GM23338 (cell line): ENCODE measurements at places on chromosomes 2 and 18.

- no peak for DNase-seq
These were observed at the start of gene ACTG2 for GRCh38 chr2:73892631-73893329. TSS of gene ACTG2 (plus strand) at chr2:73893008. CDS start at chr2:73901312, 8,304 bp downstream.

DNA sequence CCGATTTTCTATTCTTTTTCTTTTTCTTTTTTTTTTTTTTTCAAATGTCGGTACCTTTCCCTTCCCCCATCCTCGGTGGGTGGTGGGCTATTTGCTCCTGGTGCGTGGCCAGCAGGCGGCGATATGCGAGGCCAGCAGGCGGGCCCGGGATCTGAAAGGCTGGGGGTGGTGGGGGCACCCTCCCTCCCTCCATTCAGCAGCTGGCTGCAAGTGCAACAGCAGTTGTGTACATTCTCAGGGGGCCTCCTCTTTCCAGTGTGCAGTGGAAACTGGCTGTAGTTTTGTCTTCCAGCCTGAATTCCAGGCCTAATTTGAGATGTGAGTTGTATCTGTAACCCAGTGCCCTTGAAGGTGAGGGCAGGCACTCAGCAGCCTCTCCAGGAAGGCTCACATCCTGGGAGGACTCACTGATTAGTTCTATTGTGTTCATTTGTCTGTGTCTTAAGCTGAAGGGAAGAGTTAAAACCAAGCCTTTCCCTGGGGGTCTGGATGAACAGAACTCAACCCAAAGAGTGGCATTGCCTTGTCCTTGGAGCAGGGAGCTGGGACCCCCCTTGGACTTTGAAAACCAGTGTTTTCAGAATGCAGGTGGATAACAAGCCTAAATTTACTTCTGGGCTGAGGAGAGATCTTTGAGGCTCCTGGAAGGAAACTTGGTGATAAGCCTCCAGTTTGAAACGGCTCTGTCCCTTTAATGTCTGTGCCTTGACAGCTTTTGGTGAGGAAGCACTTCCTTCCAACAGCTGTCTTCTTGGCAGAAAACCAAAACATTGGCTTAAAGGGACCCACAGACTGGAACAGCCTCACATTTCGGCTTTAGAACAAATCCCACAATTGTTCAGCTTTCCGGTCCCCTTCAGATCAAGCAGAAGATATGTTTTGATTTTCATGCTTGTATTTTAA, 3.3 kb downstream of the MYCN start:
- peak; percentile 73 for DNase-seq

- no peak for DNase-seq
These were observed 42.1 kb downstream of the CRACDL start for GRCh38 chr2:98893911-98894321.

- DNase-seq: no peak
These were observed 437.6 kb downstream of the DPP10 start for GRCh38 chr2:114880046-114880445.

DNA sequence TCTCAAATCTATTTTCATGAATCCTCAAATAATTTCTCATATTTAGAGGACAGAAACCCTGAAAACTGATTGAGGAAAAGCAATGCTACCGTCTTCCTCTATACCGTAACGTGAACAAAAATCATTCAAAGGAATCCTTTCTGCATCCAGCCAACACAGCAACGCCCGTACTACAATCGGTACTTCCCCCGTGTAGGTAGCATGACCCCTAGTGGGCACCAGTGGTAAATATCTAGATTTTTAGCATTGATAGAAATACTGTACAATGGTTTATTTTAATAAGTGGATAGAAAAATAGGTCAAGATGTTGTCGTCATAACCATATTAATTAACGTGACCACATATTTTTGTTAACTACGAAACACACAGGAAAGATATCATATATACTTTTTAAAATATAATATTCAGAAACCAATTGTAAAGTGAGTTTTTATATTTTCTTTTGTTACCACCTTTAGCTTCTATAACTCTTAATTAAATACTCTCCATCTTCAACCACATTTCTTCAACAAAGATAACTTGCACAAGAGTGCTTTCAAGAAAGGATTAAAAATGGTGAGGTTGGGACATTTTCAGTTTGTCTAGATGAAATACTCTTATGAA, 194.1 kb downstream of the SS18 start:
- peak; percentile 79 for DNase-seq

DNA sequence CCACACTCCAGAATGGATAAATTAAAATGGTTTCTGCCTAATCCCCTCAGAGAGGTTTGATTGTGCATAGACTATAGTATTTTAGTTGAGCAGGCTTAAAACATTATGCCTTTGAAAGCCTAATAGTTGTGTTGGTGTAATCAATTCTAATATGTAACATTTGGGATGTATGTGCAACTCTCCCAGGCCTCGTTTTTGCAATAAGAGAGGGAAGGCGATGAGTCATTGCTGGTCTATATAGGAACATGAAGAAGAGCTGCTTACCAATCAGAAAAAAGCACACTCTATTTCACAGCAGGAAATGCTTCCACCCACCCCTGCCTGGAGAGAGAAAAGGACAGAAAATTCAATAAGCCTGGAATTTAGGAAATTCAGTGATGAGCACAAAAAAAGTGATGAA, 1424.0 kb upstream of the PIK3C3 start:
- no peak for DNase-seq

- DNase-seq: no peak
These were observed 213.7 kb upstream of the FOSL2 start for GRCh38 chr2:28178946-28179345.

GRCh38 chr2:231674587-231675338, 33.6 kb upstream of the PTMA start:
- peak; percentile 97 for DNase-seq

GRCh38 chr2:35864141-35864540, 491.4 kb upstream of the CRIM1 start:
- DNase-seq: no peak

DNA sequence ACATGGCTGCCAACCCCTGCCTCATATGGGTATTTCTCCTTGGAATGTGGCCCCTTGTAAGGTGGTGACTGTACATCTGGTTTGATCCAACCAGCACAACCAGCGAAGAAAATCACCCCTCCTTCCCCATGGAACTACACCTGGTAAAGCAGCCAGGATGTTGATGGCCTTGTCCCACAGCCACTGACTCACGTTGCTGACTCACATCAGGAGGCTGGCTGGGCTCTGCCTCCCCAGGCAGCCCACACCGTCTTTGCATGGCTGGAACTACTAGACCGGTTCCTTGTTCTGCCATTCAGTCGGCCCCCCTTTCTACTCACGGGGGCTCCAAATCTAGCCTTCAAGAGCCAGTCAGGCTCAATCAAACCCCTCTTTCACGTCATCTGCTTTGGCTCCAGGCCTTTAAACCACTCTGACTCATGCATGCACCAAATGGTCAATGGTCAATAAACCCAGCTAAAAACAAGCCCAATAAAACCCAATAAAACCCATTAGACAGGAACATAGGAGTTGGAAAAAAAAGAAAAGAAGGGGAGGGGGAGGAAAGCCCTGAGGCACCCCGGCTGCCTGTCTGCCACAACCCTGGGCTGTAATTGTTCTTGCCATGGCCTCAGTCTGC, 114.8 kb downstream of the PLB1 start:
- no peak for DNase-seq

DNA sequence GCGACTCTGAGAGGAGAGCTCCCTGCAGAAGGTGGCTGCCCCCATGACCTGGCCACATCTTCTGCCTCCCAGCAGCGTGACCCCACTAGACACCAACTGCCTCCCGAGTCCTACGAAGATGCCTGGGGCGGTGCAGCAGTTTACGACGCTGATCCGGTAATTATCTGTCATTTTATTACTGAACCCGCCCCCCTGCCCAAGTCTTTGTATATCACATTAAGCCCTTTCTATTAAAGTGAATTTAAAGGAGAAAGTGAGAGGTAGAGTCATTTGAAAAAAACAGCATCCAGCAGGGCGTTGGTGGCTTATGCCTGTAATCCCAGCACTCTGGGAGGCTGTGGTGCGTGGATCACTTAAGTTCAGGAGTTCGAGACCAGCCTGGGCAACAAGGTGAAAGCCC, 33.4 kb downstream of the ABCG8 start:
- no peak for DNase-seq

GRCh38 chr2:177405029-177405692, 12.6 kb downstream of the AGPS start:
- no peak for DNase-seq

- no peak for DNase-seq
These were observed 30.1 kb downstream of the NCK2 start for GRCh38 chr2:105774781-105775337.

GRCh38 chr2:220998156-220998555, 573.9 kb downstream of the EPHA4 start:
- DNase-seq: no peak

DNA sequence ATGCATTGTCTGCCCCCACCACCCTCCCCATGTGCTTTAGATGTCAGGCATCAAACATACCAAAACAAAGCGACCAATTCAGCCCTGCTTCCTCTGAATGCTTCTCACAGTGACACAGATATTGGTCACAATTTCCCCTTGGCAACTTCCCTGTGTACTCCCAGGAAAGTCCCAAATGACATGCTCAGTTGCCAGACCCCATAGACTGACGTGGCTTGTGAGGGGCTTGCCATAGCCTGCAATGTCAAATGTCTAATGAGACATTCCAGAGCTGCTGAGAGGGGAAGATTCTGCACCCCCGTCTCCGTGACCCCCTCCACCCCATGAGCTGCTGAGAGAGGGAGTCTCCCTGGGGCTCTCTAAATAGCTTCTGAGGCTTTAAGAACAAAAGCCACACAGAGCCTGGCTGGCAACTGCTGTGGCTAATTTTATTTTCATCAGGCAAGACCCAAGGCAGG, 47.3 kb downstream of the RFTN2 start:
- peak; percentile 27 for DNase-seq

GRCh38 chr18:63099848-63100629, 219.5 kb downstream of the BCL2 start:
- DNase-seq: no peak

GRCh38 chr2:219049282-219049681, 8.0 kb upstream of the CFAP65 start:
- no peak for DNase-seq

GRCh38 chr2:166376488-166376828, 714 bp upstream of the SCN9A start:
- DNase-seq: no peak

- no peak for DNase-seq
These were observed 37.0 kb upstream of the ERMN start for GRCh38 chr2:157362627-157363026.

DNA sequence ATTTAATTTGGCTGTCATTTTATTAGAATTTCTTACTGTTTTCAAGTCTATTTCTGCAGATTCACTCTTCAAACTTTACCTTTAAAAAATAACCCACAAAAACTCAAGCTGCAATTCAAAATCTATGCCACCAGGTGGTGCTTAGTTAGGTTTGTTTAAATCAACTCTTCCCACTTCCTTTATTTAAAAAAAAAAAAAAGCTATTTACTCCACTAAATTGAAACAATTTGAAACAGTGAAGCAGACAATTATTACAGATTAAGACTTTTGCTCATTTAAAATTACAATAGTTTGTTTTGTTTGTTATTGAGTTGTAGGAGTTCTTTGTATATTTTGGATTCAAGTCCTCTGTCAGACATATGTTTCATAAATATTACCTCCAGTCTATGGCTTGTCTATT, 300.0 kb downstream of the PDE11A start:
- DNase-seq: peak; percentile 70

DNA sequence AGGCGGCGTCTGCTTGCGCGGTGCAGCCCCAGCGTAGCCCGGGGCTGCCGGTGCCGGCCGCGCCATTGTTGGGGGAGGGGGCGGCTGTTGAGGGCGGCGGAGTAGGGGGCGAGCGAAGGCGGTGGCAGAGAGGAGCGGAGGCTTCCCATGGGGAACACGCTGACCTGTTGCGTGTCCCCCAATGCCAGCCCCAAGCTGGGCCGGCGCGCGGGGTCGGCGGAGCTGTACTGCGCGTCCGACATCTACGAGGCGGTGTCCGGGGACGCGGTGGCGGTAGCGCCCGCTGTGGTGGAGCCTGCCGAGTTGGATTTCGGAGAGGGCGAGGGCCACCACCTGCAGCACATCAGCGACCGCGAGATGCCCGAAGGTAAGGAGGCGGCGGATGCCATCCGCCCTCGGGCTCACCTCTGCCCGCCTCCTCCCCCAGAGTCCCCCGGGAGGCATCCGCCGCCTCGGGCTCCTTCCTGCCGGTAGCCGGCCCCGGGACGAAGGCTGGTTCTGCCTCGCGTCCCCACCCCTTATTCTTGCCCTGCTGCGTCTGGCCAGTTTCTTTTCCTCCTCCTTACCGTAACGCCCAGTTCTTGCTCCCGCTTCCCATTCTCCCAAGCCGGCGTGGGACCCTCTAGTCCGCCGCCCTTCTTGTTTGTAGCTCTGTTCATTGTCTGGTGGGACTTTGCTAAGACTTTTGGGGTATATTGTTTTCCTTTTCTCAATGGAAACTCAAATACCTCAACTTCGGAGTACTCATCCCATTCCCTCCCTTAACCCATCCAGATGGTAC, 500 bp downstream of the CCNYL1 start:
- DNase-seq: peak; percentile 61

- no peak for DNase-seq
These were observed 143.5 kb downstream of the KLHL14 start for GRCh38 chr18:32629292-32629691.

DNA sequence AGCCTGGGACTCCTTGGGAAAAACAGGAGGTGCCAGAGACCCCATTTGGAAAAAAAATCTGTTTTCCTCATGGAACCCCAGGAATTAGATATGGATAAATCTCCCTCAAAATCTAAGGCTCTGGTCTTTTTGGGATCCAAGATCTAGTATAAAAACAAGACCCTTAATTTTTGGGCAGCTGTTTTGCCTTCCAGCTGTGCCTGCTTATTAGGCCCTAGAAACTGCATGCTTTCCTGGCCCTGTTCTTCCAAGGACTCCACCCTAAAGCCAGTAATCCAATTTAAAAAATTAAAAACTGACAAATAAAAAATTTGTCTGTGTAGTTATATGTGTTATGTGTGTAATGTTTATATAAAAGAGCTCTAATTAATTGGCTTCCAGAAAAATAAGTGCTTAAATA, 274.6 kb downstream of the STK39 start:
- DNase-seq: no peak
